ENCODE measurements at places on chromosomes 11 and 22.

DNA sequence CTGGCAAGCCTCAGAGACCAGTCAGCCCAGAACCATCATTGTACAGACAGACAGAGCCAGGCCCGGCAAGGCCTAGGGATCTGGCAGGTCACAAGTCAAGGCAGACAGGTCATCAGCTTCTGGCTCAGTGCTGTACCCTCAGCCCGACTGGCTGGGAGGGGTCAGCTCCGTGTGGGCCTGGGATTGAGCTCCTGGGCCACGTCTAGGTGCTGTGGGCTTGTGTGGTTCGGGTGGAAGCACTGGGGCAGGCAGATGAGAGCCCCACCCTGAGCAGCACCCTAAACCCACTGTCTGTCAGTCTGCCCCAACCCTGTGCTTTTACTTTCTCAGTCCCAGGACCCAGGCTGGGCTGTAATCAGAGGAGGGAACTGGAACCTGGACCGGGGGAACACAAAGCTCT lies 26.9 kb upstream of the P2RY2 start:
- no peak for DNase-seq

DNA sequence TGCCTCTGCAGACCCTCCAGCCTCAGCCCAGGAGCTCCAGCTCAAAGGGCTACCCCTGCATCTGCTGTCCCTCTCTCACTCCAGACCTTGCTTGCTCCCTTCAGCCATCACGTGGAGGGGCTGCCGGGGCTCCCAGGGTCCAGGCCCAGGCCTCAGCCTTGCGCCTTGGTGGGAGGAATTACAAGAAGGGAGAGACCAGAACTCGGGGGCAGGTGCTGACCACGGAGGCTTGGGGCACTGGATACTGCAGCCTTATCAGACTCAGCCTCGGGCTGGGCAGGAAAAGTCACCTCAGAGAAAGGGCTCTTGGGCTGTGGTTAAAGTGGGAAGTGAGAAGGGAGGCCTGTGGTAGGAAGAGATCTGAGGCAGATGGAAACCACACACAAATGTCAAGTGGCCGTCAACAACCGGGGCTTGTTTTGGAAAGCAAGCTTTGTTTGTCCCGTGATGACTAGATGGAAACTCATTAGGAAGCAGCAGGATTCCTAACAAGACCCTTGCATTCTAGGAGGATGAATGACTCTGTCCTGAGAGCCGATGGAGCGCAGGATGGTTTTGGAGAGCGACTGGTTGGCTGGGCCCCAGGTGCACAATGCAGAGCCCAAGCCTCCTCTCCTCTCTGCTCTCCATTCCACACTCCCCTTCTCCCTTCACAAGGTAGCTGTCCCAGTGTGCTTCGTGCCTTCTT lies 1321.7 kb downstream of the TBC1D22A start:
- no peak for DNase-seq

GRCh38 chr11:114058026-114058706 lies 1.3 kb upstream of the ZBTB16 start:
- DNase-seq = no peak

GRCh38 chr11:9574622-9575259 lies 1.3 kb downstream of the WEE1 start:
- no peak for DNase-seq

- no peak for DNase-seq
These were observed 172.4 kb downstream of the BRD1 start for GRCh38 chr22:49655168-49655812.

GRCh38 chr22:46710806-46711205 lies 27.2 kb downstream of the CERK start:
- DNase-seq = no peak

- no peak for DNase-seq
These were observed 10.6 kb downstream of the WNT7B start for GRCh38 chr22:45966320-45966894.

DNA sequence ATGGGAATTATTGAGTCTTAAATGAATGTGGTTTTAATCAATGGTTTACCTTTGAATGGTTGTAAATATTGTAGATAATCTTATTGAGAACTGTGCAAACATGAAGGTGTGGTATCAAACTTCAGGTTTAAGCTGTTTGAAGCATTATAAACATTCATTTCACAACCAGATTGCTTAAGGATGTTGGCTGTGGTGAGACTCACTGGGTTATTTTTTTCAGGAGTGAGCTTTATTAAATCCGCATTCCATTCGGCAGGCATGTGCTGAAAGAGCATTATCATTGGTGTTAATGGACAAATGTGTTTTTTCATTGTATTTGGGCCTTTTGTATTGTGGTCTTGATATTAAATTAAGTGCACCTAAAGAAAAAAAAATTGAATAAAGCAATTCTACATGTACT lies 9.7 kb downstream of the MMP3 start:
- DNase-seq = no peak

GRCh38 chr11:122882189-122882856 lies at the start of gene JHY:
Gene JHY, plus strand, starts transcription at chr11:122882759. Its CDS starts 3,091 bp downstream, at chr11:122885850.
- DNase-seq = no peak

GRCh38 chr11:10623797-10624761 lies 55.6 kb upstream of the LYVE1 start:
- DNase-seq = no peak

DNA sequence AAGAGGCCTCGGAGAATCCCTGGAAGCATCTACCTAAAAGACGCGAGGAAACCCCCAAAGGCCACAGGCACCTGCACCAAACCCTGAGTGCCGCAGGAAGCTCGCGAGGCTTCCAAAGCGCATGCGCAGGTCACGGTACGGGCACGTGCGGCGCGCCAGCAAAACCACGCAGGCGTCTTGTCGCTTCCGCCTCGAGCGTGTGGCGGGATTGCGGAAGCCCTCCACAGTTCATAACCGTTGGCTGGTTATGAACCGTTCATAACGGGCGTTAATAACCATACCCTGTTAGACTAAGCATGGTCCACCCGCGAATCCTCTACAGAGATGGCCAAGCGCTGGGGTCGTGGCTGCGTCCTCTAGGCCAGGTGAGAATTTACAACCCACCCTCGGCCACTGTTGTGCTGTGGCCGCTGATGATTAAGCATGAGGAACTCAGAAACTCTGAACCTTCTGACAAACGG lies 46.4 kb downstream of the MORC2 start:
- DNase-seq = peak; percentile 70

DNA sequence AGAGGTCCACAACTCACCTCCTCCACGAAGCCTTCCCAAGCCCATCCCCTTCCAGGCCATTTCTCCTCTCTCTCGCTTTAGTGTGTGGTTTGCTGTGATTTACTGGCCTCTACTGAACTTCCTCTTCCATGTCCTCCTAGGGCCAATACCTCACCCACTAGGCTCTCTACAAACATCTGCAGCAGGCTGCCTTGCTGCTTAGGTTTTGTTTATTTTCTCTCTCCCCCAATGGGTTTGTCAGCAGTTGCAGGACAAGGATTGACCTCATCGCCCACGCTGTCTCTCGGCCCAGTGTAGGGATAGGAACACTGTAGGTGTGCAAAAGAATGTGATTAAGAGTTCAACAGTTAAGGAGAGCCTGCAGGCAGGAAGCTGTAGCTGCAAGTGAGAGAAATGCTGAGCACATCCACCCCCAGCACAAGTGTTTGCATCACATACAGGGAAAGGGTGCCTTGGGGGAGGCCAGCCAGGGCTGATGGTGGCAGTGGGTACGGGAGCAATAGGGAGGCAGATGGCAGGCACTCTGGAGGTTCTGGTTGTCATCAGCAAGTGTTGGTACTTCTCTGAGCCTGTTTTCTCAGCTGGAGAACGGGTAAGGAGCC lies 1.4 kb downstream of the PC start:
- DNase-seq = no peak

GRCh38 chr11:17883057-17883456 lies 129.8 kb downstream of the SERGEF start:
- no peak for DNase-seq

DNA sequence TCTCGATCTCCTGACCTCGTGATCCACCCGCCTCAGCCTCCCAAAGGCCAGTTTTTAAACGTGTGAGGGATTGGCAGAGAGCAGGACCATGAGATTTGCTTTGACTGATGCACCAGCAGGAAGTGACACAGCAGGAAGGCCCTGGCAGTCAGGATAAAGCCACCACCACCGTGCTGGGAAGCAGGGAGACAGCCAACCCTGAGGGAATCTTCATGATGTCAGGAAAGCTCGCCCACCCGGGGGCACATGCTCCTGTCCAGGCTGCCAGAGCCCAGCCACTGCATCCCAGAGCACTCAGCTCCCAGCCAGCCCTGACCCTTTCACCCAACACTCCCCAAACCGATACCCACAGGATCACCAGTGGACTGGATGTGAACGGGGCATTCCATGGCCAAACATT lies 6.1 kb downstream of the TUBGCP6 start:
- no peak for DNase-seq

- no peak for DNase-seq
These were observed 5.5 kb upstream of the IL10RA start for GRCh38 chr11:117980720-117981119.

- DNase-seq = no peak
These were observed 12.5 kb downstream of the NNMT start for GRCh38 chr11:114308689-114309089.

GRCh38 chr22:44335903-44336803 lies 23.4 kb upstream of the SHISAL1 start:
- DNase-seq = no peak

GRCh38 chr11:64644647-64645275 lies 53.7 kb downstream of the SLC22A12 start:
- DNase-seq = no peak

DNA sequence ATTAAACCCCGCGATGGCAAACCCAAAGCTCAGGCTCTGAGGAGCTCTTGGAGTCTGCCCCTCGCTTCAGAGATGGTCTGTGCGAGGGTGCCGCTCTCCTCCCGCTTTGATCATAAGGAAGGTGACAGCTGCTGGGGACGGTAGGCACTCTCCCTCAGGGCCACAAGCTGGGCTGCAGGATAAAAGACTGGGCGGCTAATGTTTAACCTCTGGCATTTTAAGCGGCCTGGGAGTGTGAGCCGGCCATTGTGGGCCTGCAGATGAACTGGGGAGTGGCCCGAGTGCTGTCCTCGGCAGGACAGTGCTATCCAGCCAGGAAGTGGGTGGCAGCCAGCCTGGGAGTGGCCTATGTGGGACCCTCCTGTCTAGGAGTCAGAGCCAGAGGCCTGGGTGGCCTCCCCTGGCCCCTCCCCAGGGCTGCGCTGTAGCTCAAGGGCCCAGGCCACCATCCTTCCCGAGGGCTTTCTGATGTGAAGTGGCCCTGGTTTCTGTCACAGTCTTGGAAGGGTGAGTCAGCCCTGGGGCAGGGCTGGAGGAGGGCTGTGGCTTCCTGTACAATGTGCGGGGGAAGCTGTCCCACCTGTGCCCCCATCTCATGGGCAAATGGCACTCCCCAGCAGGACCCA lies 58.7 kb upstream of the PRODH start:
- DNase-seq = no peak

GRCh38 chr11:1064167-1064566 lies 10.5 kb upstream of the MUC2 start:
- no peak for DNase-seq

- no peak for DNase-seq
These were observed 718.9 kb downstream of the BRD1 start for GRCh38 chr22:49108636-49109315.

GRCh38 chr11:20644360-20644759 lies 25.0 kb upstream of the NELL1 start:
- no peak for DNase-seq

DNA sequence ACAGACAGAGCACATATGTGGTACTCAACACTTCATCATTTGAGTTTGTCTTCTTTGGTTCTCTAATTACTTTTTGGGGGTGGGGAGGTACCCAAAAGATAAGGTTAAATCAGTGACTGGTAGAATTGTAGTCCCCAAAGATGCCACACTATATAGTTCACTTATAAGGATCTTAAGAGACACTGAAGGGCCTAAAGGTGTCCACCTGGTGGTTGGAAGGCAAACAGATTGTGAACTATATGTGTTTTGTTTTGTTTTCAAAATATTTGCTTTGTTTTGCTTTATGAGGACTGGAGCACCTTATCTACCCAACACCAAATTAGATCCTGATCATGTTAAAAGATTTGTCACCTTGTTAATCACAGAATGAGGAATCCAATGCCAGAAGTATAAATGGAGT lies 136.1 kb downstream of the DCDC1 start:
- no peak for DNase-seq

DNA sequence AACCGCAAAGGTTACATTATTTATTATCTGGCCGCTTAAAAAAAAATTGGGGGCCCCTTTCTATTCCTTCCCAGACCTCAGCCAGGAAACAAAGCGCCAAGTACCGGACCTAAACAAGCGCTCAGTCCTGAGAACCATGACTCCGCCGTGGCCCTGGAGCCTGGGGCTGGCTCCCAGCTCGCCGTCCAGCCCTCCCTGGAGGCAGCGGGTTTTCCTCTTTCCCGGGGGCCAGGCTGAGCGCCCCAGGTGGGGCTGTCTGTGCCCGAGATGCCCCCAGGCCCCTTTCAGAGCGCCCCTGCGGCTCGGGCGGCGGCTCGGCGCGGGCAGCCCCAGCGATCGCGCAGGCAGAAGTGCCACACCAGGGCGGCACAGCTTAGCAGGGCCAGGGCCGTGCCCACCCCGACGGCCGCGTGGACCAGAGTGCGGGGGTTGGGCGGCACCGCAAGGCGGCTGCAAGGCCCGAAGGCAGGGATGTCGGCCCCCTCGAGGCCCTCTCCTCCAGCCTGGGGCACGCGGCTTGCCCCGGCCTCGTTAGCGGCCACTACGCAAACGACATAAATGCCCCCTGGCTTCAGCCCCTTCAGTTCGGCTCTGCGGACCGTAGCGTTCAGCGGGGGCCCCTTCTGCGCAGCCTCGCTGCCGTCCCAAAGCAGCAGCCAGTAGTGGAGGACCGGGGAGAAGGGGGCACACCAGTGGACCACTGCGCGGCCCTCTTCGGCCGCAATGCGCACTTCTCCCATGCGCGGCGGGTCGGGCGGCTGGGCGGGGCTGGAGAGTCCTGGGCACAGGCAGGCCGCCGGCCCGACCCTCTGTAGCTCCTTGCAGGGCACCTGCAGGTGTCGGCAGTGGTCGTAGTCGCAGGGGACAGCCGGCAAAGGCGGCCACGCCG lies 1.6 kb downstream of the LRRN4CL start:
- no peak for DNase-seq

DNA sequence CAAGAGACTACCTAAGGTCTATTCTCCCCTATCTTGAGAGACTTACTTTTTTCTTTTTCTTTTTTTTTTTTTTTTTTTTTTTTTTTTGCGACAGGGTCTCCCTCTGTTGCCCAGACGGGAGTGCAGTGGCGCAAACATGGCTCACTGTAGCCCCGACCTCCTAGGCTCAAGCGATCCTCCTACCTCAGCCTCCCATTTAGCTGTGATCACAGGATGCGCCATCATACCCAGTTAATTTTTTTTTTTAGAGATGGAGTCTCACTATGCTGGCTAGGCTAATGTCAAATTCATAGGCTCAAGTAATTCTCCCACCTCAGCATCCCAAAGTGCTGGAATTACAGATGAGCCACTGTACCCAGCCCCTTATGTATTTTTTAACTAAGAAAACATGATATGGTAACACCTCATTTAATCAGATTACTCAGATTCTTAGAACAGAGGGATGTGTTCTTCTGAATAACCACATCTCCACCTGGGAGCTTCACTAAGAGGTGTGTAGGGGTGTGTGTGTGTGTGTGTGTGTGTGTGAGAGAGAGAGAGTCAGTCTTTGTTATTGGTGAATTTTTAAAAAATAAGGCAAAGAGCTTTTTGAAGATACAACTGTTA lies 102.9 kb downstream of the USP35 start:
- DNase-seq = no peak

- no peak for DNase-seq
These were observed 7.0 kb downstream of the ROBO3 start for GRCh38 chr11:124872280-124872679.
